ENCODE measurements at places on chromosomes 7 and 10.

DNA sequence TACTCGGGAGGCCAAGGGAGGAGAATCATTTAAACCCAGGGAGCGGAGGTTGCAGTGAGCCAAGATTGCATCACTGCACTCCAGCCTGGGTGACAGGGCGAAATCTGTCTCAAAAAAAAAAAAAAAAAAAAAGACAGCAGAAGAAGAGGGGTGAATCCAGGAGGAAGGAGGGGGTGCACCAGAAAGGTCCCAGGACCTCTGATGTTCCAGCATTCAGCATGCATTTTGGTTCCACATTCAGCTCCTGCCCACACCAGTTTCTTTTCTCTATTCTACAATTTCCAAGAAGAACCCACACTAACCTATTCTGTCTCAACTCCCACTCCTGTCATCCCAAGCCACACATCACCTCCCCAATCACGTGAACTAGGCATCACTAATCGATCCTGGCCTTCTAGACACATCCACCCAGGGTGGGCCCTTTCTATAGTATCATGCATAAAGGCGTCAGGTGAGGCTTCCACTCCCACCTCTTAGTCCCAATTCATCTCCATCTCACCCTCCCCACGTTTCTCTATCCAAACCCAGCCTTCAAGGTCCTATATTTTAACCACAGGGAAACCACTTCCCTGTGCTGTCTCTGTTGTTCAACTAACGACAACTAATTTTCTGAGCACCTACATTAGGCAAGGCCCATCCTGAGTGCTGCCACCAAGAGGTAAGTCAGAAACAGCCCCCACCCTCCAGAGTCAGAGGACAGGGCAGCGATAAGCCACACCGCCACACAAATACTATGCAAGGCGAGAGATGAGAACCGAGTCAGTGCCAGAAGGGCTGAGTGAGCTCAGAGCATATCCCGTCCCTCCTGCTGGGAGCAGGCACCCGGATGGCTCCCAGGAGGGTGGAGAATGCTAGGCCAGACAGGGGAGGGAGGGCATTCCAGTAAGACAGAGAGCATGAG lies 2.2 kb downstream of the ANXA11 start:
- no peak for DNase-seq

DNA sequence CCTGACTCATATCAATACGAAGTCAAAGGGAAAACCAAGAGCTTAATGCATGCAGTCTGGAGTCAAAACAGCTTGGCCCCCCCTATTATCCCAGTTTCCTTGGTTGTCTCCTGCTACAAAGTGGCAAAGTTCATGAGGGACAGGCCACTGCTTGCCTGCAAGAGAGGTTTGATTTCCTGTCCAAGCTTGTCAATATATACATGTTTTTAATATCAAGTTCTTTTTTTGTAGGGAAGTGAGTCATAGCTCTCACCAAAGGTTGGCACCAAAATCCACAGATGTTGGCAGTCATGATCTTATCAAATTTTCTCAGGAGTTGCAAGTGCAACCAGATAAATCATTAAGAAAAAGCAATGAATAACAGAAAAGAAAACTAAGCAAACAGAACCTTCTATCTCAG lies 176.8 kb downstream of the COBL start:
- DNase-seq = no peak

- no peak for DNase-seq
Observed at GRCh38 chr10:6229290-6229689, 26.6 kb downstream of the PFKFB3 start.

DNA sequence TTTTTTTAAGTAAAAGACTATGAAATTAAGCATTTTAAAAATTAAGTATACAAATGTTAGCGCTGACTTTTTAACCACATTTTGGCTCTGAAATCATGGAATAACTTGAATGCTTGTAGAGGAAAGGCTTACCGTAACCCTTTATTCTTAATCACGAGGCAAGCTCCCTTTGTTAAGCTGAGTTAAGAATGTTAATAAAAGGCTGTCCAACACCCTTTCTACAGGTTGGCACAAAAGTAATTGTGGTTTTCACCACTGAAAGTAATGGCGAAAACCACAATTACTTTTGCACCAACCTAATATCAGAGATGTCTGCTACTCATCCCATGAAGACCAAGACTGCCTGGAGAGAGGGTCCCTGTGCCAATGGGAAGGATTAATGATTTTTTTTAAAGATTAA lies 70.6 kb downstream of the STK17A start:
- DNase-seq = no peak

DNA sequence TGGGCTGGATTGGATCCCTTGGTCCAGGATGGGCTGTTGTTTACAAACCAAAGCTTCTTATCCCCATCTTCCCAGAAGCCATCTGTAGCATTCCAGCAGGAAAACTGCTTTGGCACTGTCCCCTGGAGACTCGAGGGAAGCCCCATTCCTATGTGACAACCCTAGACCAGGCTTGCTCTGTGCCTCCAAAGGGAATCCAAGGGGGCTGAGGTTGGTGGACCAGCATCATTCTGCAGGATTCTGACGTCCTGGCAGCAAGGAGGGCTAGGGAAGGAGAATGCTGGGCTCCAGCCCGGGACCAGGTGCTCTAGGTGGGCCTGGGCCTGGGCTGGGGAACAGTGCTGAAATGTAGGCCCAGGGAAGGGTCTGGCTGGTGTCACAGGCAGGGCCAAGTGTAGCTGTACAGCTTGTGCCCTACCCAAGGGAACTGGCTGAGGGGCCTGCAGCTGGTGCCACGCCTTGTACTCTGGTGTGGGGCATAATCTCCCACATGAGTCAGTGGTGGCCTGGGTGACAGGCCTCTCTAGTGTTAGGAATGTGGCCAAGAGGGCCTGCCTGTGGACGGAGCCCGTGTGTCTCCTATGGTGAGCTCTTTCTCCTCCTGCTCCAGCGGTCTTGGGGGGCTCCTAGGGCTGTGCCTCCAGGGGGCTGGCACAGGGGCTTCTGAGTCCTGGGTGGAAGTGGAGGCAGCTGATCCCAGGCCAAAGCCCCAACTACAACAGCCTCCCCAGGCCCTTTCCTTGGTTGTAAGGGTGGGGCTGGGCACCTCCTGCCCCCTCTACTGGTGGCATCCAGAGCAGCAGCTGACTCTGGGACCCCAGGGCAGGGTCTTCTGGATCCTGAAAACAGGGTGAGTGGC lies 25.2 kb downstream of the TRIM8 start:
- DNase-seq = peak; percentile 35

DNA sequence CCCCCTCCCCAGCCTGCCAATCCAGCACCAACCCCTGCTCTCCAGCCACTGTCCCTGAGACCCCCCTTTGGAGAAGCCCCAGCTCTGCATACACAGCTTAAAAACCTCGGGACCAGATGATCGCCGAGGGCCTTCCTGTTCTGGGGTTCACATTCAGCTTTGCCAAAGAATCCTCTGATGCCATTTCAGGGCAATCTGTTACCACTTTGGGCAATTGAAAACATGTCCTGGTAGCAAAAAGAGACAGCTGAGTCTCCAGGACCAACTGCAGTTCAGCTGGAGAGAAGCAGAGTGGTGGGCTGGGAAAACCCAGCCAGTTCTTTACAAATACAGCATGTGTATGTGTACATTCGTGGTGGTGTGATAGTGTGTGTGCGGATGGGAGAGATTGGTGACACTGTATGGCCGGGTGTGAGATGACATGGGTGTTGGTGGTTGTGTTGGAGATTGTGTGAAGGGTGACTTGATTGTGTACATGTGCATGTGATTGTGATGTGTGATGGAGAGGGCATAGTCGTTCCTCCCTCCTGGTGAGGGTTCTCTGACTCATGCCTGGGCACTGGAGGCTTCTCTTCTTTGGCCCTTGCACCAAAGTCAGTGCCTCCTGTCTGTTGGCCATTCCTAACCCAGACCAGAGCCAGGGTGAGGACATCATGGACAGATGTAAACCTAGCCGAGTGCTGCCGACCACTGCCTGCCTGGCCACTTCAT lies 48.5 kb upstream of the AQP1 start:
- DNase-seq = no peak

GRCh38 chr10:131729938-131730660 lies 170.7 kb upstream of the PPP2R2D start:
- no peak for DNase-seq

DNA sequence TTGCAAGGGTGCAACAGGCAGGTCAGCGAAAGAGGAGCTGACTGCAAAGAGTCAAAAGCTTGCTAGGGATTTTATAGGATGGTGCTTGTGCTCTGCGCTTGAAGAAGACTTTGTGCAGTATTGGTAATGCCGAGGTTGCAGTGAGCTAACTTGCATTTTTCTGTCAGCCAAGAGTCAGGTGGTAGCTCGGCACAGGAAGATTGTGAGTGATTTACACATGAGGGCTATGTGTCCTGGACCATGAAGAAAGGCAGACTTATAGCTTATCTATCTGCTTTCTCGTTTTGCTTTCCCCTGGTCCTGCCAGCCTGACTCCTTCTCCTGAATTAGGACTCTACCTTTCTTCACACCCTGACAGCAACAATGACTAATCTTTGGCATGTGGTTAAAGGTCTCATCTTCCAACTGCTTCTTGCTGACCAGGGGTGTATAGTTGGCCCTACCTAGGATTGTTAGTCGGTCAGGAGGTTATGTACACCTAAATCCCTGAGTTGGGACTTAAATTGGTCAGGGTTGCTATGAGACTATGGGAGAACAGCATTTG lies 4.1 kb upstream of the SYPL1 start:
- DNase-seq = no peak

- no peak for DNase-seq
Observed at GRCh38 chr7:25617214-25617613, 388.9 kb upstream of the NPVF start.

DNA sequence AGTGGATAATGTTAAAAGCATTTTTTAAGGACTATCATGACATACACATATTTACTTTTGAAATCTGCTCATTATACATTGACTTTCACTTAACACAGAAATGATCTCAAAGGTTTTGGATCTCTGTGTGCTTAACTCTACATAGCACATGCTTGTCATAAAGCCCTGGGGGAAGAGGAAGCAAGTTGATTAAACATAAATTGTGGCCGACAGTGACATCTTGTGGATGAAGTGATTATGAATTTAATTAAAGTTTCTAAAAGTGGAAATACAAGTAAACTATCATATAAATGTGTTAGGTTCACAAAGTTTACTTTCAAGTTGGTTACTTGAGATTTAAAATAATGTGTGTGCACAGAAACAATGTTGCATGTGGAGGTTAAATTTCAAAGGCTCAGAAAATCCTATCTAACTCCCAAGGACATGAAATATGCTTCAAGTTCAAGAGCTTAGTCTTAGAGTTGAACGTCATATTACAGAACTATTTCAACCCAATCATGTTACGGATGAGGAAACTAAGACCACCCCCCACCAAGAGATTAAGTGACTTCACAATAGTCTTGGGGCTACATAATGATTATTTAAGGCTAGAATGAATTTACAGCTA lies 1247.8 kb downstream of the GATA3 start:
- DNase-seq = peak; percentile 2

- DNase-seq = no peak
Observed at GRCh38 chr10:79102498-79102874, 33.7 kb downstream of the ZMIZ1 start.

DNA sequence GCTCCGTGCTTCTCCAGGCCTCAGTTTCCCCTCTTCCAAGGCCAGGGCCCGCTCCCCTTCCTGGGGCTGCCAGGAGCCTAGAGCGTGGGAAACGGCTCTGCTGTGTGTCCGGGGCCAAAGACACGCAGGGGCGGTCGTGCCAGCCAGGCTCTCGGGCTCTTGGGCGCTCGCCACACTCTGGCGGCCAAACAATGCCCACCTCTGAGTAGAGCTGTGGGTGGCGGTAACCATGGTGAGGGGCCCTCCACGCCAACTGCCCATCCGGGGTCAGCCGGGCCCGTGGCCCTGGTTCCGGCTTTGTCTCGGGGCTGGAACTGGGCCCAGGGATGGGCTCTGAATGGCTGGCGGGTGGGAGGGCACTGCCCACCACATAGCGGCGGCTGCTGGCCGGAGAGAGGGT lies 16.0 kb downstream of the GRIFIN start:
- DNase-seq = no peak

- DNase-seq = no peak
Observed at GRCh38 chr10:13882119-13882711, 295.4 kb downstream of the PRPF18 start.

DNA sequence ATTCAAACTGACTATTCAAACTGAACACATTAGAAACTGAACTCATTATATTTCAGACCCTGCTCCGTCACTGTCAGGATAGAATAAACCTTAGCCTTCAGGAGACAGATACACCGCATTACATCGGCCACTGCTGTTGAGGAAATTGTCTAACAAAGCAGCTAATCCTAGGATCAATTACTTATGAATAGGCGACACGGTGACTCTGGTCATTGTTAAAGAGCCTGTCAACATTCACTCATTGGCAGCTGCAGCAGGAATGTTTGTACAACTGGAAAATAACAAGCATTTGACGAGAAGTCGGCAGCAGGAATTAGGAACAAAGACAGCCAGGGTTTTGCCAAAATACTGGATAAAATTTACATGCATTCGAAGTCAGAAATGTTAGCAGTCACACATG lies 112.0 kb upstream of the MKX start:
- DNase-seq = no peak

DNA sequence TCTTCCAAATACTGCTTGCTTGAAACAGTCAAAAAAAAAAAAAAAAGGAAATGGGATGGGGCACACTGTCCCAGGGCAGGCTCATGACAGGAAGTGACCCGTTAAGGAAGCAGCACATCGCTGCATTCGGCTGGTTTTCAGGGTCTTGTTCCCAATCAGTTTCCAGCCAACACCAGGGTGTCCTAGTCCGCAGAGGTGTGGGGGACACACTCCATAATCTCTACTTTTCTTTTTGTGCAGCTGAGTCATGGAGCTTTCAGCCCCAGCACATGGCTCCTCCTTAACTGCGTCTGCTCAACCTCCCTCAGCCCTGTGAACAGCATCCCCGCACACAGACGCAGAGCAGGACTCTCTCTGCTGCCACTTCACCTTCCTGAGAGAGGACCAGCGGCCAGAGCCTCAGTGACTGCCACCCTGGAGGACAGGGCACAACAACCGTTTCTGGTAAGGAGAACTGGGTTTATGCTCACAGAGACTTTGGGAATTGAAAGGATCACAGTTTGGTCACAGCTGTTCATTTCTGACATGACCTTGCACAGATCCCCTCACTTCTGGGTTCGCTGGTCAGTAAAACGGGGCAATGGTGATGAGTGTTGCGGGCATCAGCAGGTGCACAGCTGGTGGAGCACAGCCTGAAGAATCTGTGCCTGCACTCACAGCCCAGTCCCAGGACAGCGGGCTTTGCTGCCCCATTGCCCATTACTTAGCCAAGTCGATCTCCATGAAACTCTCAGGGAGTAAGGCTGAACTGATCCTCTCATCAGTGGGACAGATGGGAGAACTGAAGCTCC lies at the start of gene GIMAP5:
Gene GIMAP5, plus strand, starts transcription at position 154 of the 791 bp plus-strand sequence. CDS start 3,467 bp downstream, outside the sequence.
- no peak for DNase-seq

DNA sequence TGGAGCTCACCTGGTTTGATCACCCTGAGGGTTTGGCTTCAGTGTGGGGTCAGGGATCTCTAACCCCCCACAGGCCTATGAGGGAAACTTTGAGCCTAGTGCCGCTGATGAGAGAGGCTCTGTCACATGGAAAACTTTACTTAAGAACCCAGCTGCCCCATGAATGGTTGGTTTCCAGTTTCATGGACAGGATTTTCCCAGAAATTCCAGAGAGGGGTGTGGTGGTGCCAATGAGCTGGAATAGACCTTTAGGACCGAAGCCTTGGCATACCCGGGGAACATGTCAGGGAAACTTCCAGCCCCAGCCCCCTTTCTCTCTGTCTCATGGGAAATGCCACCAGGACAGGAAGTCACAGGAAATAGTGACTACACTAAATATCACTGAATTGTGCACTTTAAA lies 36.9 kb downstream of the AKR1B1 start:
- DNase-seq = no peak
